ENCODE measurements at places on chromosomes 13 and 19.

DNA sequence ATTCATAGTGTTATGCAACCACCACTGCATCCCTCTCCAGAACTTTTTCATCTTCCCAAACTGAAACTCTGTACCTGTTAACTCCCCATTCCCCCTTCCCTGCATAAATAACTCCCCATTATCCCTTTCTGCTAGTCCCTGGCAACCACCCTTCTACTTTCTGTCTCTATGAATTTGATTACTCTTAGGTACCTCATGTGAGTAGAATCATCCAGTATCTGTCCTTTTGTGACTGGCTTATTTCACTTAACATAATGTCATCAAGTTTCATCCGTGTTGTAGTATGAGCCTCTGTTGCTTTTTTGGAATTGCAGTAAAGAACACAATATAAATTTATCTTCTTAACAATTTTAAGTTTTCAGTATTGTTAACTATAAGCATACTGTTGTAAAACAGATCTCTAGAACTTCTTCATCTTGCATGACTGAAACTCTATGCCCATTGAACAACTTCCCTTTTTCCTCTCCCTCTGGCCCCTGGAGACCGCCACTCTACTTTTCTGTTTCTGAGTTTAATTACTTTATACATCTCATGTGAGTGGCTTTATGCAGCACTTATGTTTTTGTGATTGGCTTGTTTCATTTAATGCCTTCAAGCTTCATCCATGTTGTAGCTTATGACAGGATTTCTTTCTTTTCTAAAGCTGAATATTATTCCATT is 87.3 kb upstream of the ABCC4 start:
- no peak for DNase-seq

DNA sequence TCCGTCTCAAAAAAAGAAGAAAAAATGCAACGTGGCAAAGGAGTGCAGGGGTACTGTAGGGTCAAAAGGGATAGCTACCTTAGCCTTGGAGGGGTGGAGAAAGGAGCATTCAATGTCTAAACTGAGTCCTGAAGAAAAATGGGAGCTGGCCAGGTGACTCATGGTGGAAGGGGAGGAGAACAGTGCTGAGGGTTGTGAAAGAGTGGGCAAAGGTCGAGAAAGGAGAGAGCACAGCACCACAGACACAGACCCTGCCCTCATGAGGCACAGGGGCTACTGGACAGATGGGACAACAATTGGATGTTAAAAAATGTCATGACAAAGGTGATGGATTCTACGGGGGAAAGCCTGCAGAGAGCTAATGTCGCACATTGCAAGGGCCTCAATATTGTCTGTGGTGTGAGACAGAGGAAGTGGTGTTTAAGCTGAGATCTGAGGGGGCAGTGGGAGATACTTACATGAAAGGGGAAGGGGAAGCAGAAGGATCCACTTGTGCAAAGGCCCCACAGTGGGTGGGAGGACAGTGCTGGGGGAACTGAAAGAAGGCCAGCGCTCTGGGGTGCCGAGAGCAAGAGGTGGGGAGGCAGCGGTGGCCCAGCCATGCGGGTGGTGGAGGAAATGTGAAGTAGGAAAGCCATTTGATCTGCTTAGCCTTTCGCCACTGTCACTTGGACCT is 42.9 kb upstream of the URAD start:
- DNase-seq: no peak

DNA sequence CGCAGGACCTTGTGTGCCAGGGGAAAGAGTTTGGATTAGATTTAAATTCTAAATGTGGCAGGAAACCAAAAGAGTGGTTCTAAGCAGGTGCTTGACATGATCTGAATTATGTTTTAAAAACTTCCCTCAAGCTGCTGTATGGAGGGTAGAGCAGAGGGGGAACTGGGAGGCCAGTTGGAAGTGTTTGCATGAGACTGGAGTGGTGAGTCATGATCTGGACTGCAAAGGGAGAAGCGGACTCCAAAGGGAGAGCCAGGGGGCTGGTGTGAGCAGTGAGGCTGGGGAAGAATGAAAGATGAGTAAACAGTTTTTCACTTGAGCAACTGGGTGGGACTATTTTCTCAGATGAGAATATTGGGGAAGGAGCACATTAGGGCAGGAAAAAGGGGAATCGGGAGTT is 206.1 kb downstream of the DNAJC15 start:
- DNase-seq: peak; percentile 81

DNA sequence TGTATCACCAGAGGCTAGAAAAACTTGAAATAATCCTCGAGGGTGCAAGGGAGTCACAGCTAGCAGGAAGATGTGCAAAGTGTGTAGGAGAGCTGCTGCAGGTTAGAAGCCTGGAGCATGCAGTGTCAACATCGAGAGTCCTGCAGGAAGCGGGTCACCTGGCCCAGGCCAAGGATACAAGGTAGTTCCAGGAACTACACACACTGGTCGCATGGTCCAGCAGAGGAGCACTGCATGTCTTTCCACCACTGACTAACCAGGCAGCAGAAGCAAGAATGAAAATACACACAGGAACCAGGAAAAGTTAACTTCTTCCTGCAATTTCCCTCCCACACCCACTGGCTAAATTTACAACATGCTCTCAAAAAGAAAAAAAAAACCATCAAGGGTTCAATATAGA is 36.0 kb upstream of the MIR17HG start:
- DNase-seq: no peak

- peak; percentile 9 for DNase-seq
These were observed 42.4 kb downstream of the ZC3H13 start for GRCh38 chr13:46010148-46010547.

All from fibroblast of lung (primary cell).